ENCODE measurements at places on chromosomes 7 and 10.

DNA sequence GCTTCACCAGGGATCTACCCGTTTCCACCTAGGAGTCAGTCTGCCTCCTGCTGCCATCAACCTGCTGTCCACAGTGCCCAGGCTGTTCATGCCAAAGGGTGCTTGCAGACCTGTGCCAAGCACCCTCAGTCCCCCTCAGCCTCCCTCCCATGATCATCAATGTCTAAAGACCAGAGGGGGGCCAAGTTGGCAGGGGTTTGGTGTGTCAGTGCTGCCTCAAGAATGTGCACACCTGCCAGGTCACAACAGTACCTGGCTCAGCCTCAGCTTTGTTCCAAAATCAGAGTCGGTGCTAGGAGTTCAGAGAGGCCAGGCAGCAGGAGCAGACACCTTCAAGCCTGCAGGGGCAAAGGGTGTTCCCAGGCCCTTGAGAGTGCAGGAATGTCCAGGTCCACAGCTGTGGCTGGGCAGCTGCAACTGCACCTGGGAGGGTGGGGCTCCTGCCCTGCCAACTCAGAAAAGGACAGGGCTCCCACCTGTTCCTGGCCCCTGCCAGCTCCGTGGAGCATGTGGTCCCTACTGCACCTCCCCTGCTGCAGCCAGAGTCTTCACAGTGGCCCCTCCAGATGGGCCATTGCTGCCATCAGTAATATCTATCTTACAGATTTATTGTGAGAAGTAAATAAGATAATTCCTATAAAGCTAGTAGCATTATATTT is 219.5 kb downstream of the POLR1F start:
- no peak for DNase-seq

DNA sequence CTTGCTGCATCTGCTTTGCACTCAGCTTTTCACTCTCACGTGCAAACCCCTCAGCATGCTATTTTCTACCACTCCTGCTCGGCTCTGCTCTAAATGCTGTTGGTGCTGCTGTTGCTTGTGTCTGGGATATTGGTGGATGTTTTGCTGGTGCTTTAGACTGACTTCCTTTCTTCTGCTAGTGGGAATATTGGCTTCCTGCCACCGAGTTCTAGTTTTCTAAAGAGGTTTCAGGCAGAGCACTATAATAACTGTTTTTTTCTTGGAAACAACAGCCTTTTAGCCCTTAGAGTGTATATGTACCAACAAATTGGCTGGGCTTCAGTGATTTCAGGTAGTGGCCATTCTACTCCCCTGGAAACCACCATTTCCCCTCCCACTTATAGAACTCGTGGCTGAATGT is 27.8 kb downstream of the TMEM236 start:
- DNase-seq, result no peak

DNA sequence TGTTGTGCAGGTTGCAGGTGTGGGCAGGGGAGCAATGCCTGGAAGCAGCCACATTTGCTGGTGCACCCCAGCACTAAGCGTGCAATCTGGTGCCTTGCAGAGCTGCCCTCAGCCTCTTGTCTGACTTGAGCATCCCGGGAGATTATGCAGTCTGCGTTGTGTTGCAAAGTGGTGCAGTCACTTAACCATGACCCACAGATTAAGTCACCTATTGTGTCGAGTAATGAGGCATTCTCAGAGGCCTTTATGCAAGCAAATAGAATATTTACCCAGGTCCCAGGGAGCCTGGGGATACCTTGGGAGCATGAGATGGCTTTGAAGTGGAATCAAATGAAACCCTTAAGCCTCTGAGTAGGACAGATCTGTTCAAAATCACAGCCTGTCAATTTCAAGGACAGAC is 529.0 kb downstream of the TYW1 start:
- DNase-seq, result no peak

- no peak for DNase-seq
Observed at GRCh38 chr7:123112833-123113232, 86.9 kb downstream of the SLC13A1 start.

- no peak for DNase-seq
Observed at GRCh38 chr10:132904814-132905649, 37.3 kb downstream of the CFAP46 start.

GRCh38 chr10:1172256-1172984 is 116.2 kb downstream of the WDR37 start:
- no peak for DNase-seq

GRCh38 chr7:66403564-66403963 is 198.4 kb downstream of the TPST1 start:
- DNase-seq, result no peak

DNA sequence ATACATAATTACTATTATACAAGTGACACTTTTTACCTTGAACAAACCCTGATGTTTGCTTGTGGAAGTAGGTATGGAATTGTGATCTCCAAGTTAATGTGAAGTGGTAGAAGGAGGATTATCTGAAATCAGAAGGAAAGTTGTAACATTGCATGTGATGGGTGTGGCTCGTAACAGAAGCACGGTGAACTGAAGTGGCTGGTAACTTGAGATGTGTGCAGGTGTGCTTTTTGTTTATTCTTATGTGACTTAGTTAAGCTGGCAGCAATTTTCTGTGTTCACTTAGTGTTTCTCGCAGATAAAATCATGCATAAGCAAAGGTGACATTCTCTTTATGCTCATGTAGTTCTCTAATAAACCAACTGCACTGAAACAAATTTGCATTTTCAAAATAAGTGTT is 82.3 kb downstream of the ZEB1 start:
- DNase-seq, result no peak

GRCh38 chr7:69603937-69604494 is 5.7 kb downstream of the AUTS2 start:
- DNase-seq, result no peak

GRCh38 chr7:7970531-7971307 is 2.1 kb downstream of the GLCCI1 start:
- DNase-seq, result no peak

DNA sequence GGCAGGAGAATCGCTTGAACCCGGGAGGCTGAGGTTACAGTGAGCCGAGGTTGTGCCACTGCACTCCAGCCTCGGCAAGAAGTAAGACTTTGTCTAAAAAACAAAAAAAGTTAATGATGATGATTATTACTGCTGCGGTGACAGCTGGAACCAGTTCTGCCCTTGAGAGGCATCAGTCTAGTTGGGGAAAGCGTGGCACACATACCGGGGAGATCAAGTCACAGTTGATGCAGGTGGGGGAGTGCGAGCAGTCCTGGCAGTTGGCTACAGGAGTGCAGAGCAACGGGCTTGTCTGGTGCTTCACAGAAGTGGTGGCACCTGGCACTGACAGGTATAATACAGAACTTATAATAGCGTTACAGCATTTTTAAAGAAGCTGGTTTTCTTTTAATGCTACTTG is 173.0 kb downstream of the ARHGAP21 start:
- no peak for DNase-seq

DNA sequence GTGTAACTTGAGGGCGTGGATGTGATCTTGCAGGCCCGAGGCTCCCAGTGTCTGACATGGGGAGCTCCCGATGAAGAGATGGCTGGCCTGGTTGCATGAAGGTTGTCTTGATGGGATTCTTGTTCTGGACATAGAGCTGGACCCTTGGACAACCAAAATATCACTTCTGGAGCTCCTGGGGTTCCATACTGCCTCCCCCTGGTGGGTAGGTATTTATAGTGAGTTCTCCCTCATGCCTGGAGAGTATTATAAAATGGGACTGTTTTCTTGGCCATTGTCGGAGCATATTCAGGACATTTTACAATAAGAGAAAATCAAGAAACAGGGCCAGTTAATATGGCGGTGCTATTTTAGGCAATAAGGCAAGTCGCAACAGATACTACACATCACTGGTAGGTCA is 32.6 kb upstream of the GIMAP8 start:
- no peak for DNase-seq

DNA sequence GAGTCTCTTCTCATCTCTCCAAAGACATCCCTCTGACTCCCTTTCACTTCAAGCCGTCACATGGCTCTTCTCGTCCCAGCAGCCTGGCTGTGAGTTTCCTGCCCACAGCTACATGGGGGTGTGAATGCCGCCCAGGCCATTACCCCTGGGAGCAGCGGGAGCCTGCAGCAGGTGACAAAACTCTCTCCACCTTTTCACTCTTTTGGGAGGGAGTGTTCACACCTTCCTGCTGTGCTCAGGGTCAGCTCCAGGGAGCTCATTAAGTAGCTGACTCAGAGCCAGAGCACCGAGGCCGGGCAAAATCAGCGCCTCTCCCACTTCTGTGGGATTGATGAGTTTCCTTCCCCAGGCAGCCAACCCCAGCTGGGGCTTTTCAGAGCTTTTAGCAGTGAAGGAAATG is 271.3 kb downstream of the TYW1 start:
- DNase-seq, result no peak

DNA sequence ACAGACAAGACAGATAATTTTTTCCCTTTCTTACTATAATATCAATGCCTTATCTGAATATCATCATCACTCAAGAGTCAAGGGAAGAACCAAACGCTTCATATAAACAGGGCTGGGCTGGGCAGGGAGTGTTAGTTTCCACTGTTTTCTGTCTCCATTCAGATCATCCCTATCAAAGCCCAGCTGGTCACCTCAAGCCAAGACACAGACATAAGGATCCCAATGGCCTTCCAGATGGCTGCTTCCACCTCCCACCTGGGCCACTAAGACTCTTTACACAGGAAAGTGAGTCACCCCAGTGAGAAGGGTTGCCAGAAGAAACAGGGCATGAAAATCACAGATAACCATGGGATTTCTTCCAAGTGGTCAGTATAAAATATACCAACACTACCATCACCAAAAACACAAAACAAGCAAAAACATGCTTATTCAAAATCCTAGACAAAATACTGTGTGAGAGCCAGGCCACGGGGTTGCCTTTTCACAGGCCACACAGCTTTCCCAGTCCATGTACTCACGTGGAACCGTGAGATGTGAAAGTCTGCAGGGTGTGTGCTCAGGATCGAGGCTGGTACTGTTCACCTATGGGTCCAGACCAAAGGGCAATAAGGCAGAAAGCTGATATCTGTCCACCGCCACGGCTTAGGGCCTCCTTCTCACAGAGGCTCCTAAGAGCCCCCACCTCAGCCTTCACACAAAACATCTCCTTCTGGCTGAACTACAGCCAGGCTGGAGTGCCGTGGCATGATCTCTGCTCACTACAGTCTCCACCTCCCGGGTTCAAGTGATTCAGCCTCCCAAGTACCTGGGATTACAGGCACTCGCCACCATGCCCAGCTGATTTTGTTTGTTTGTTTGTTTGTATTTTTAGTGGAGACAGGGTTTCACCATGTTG is 5.7 kb downstream of the PRSS1 start:
- DNase-seq, result no peak

GRCh38 chr10:43682956-43683355 is 34.3 kb upstream of the ZNF32 start:
- no peak for DNase-seq

DNA sequence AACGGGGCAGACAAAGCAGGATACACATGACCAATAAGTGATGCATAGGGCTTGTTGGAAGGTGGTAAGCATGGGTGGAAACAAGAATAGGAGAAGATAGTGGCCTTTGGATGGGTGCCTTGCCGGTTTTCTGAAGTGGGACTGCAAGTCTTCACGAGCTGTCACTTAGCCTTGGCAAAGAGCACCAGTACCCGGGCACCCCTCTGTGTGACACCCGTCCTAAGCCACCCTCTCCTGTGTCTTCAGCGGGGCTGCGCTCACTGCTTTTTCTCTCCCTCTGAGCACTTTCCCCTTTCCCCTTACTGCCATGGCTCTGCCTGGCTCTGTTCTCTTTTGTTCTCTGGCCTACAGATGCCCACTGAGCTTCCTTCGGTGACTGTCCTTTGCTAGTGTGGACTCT is 399.7 kb upstream of the MKI67 start:
- DNase-seq, result no peak

- DNase-seq, result no peak
Observed at GRCh38 chr10:92407305-92408016, 116.5 kb downstream of the MARCHF5 start.

DNA sequence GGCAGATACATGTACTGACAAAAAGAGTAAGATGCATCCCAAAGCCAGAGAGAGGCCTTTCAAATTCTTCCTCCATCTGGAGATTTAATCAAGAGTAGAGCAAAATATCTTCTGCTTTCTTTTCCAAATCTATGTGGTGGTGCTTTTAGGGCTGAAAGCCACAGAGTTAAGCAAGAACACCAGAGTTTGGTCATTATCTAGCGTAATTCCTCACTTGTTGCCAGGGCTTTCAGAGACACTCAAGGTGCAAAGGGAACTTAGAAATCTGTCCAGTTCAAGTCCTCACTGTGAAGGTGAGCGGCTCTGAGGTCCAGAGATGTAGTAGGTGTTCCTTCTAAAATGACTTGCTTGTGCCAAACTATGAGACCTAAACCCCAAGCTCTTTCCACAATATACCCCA is 10.9 kb upstream of the NFE2L3 start:
- no peak for DNase-seq

DNA sequence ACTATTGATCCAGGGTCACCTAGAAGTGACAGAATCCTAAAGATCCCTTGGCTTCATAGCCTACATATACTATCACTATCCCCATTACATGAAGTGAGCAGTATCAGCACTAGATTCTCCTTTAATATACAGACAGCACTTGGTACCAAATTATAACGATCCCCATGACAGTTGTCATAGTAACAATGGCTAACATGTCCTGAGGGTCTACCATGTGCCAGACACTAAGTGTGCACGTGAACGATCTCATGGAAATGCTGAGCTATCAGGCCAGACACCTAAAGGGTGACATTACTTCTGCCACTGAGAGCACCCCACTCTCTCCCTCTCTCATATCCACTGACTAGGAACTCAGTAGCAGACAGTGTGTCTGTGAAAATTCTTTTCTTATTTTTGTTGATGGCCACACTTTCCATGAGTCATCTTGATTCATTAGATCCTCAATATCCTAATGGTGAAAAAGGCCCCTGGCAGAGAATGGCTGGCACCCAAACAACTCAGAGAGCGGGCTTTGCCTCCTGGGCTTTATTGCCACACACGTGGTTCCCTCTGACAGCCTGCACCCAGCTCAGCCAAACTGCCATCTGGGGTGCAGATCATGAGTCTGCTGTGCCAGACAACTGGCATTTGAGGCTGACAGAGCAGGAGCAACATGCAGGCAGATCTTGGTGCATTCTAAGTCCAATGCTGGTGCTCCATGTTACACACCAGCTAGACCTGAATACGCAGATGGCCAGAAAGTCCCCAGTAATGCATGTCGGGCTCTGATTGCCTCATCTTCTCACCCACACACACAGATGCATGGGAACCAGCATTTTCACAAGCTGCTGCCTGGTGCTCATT is 176.3 kb downstream of the DGKI start:
- no peak for DNase-seq

DNA sequence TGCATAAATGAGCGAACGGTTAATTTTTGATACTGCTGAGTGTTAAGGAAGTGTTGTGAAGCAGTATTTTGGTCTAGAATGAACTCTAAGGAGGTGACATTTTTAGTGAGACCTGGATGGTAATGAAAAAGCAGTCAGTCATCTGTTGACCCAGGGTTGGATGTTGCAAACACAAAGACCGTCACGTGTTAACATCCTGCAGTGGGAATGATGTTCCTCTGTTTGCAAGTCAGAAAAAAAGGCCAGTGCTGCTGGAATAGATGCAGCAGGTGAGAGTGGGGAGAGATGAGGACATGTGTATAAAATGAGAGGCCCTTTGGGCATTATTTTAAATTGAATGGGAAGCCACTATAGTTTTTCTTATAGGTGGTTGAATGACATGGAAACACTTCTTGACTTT is 39.3 kb downstream of the INSYN2A start:
- no peak for DNase-seq

All from activated CD8-positive, alpha-beta memory T cell treated with anti-CD3 and anti-CD28 coated beads for 1 hour (primary cell).